ENCODE measurements at places on chromosomes 1 and 21.
A peak's percentile ranks its signal among the peaks of the same experiment; 100 is the strongest.

- DNase-seq: no peak
These were observed 58.0 kb downstream of the VPS13D start for GRCh38 chr1:12287869-12288268.

DNA sequence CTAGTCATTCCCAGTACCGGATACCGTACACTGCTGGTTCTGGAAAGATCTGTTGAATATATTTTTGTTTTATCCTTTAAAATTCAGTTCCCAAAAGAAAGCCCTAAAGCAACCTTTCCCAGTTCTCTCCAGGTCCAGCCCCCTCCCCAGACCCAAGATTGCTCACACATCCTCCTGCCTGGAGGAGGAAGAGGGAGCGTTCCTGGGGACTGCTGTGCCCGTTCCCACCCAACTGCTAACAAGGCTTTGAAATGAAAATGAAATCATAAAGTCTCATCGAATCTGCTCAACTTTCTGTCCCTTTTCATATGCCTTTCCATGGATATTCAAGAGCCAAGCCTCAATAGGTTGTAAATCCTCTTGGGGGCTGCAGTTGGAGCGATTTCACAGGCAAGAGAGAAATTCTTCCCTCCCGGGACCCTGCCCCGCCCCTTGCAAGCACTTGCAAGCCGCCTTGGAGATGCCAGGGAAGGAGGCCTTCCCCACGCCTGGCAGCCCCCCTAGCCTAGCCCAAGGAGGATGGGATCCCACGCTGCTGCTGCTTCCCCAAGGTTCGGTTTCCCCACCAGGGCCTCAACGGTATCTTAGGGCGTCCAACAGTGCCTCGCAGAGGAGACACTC, 113.2 kb upstream of the CACHD1 start:
- DNase-seq: no peak

- DNase-seq: no peak
These were observed 55.9 kb downstream of the NEK7 start for GRCh38 chr1:198212675-198213074.

DNA sequence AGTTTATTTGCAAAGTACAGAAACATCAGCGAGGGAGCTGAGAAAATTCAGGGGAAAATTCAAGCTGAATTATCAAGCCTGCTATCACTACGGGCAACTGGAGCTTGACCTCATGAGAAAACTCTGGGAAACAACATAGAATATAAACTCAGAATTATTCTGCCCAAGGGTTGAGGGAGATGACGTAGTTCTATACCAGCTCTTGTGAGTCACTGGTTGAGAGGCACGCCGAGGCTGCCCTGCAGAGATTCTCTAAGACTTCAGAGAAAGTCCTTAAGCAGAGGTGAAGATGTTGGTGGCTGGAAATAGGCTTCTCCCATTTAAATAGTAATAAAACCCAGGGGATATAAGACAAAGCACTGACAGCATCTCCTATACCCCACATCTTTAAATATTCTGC, 12.3 kb downstream of the SYDE2 start:
- no peak for DNase-seq

DNA sequence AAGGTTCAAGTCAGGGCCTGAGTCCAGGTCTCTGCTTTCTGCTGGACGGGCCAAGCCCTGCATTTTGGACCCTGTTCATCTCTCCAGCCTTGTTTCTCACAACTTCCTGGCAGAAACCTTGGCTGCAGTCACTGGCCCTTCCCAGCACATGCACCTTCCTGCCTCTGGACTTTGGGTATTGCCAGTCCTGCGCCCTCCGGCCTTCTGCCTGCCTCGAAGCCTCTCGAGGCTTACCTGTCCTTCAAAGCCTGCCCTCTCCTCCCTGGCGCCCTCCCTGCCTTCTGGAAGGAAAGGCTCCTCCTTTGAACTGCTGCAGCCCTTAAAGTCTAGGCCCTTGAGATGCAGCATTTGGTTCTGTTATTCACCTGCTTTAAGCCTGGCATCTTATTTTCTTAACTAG, 52.8 kb downstream of the HTR6 start:
- no peak for DNase-seq

- DNase-seq: no peak
These were observed 49.8 kb upstream of the WLS start for GRCh38 chr1:68281946-68282615.

DNA sequence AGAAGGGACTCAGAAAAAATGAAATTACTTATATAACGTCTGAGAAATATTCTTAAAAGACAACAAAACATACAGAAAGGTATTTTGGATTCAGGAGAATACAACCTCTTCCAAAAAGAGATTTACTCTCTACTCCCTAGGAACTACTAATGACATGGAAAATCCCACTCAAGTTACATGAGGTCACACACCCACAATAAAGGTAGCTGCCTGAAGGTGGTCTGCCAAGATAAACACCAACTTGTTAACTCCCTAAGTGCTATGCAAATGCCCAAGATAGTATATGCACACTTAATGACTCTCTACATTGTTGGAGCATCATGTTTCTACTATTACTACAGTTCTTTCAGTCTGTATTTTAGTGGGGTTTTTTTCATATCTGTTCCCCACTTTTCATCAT, 26.5 kb downstream of the RERE start:
- DNase-seq: no peak

DNA sequence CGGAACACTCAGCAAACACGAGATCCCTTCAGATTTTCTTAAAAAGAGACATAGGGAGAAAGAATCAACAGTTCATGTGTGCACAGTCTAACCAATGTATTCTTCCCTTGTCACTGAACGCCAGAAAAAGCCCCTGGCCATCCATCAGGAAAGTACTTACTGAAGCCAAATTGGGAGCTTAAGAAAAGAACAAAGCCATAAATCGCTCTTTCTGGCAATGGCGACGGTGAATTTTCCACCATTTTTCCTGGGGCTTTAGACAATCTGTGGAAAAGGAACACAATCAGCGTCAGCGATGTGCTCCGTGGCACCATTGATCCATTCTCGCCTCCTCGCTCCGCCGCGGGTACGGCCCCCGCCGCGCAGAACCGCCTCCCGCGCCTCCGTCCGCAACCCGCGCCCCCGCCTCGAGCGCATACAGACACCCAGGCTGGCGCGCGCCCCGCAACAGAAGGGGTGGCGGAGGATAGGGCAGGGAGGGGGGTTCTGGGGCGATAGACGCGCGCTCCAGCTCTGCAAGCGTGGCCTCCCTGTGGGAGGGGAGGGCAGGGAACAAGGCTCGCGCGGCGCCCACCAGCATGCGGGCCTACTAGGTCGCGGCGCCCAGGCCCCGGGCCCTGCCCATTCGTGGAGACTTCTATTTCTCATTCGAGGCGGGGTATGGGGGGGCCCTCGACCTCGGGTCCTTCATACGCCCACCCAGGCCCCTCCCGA, 440 bp downstream of the PIGP start:
- DNase-seq: peak; percentile 95

DNA sequence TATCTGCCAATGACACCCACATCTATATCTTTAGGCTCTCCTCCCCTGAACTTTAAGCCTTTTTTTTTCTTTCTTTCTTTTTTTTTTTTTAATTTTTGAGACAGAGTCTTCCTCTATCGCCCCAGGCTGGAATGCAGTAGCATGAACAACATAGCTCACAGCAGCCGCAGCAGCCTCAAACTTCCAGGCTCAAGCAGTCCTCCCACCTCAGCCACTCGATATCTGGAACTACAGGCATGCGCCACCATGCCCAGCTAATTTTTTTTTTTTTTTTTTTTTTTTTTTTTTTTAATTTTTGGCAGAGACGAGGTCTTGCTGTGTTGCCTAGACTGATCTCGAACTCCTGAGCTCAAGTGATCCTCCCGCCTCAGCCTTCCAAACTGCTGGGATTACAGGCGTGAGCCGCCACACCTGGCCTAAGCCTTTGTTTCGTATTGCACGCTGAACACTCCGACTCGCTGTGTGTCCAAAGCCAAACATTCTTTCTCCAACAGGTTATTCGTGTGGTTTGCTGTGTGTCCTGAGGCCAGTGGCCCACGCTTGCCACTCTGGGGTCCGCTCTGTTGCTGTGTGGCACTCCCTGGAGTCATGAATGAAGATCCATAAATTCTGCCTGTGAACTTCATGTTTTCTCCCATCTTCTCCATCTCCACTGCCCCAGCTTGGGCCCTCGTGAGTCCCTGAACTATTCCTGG, 119.4 kb downstream of the CAMTA1 start:
- DNase-seq: no peak

GRCh38 chr1:43981135-43981491, 2.1 kb downstream of the B4GALT2 start:
- no peak for DNase-seq

- DNase-seq: no peak
These were observed 34.3 kb upstream of the CREG1 start for GRCh38 chr1:167587872-167588271.

DNA sequence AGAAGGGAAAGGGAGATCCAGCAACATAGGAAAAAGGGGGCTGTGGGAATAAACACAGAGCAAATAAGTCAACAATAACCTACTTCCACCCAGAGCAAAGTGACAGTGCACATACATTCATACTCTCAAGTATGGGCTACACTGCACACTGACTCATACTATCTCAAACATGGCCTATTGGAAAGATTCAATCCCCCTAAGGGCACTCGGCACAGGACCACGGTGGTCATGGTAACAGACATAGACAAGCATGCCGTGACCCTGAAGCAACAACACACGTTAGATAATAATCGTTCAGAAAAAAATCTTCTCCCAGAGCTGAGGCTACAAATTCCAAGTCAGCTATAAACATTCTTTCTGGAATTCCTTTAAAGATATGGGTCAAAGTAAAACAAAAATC, 16.8 kb upstream of the JAK1 start:
- no peak for DNase-seq

DNA sequence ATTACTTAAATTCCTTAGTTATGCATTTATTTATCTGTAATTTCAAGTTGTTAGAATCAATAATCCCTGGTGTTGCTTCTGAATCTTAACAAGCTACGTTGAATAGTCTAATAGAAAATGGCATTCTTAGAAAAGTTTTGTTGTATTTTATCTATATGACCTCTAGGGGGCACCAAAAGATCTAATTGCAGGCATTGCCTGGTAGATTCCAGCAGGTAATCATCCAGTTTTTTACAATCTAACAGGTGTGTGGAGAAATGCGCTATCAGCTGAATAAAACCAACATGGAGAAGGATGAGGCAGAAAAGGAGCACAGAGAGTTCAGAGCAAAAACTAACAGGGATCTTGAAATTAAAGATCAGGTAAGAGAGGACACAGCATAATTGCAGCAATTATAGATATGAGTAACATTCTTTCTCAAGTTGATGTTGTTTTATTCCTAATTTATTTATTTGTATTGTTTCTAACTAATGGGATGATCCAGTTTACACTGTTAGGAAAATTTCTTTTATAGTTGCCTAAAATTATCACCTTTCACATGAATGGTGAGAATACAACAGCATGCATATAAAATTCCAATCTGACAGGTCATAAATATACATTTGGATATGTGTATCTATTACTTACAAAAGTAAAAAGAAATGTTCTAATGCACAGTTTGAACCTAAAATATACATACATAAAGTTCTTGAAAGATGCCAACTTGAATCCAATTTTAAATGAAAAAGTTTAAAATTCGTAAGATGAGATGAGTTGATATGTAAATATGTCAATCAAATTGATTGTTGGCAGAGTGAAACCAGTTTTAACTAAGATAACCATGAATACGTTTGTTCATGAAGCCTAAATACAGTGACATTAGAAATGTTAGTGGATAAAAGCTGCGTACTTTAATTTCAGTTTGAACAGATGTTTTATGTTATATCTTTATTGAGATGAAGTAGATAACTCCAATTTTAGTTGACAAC, 88.4 kb downstream of the SDCCAG8 start:
- DNase-seq: peak; percentile 52

DNA sequence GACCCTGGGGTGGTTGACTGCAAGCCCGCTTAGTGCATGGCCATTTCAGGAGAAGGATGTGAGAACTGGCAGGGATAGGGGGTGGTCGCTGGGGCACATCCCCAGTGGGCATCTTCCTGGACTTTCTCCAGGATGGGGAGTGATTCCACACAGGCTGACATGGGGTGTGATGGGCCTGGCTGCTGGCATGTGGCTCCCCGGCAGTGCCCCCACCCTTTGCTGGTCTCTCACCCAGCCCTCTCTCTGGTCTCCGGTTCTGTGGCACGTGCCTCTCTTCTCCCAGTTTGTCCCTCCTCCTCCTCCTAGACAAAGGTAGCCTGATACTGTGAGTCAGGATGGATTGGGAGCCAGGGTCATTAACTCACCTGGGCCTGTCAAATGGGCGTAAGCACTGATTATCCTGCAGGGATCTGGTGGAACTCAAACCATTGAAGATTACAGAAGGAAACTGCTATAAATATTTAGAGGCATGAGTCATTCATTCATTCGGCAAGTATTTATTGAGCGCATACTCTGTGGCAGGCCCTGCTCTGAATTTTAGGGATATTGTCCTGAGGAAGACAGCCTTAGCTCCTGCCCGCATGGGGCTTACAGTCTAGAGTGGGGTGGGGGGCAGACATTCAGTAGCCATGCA, 23.6 kb upstream of the EPS8L3 start:
- DNase-seq: no peak

DNA sequence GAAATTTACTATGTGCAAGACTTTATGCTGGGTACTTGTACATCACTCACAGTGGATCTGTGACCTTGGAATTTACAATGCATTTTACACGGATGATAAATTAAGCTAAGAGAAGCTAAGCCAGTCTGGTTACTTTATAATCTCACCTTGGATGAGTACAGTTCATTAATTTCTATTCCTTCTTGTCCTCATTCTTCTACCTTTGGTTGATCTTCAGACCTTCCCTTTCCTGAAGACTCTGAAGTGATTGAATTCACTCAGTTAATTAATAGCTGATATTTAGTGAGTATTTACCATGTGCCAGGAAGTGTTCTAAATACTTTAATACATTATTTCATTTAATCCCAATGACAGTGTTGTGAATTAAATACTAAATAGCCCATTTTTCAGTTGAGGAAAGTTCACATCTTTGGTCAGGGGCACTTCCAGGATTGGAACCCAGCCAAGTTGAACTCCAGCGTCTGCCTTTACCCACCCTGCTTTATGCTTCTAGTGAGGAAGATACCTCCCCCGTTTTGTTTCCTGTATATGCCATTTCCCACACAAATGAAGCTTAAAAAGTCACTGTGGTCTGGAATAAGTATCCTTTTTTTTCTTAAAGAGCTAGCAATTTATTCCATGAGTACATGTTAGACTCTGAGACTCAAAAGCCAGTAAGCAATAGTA, 146.6 kb downstream of the TLR5 start:
- no peak for DNase-seq

- DNase-seq: no peak
These were observed 257.4 kb upstream of the USP25 start for GRCh38 chr21:15472108-15473040.

All from globus pallidus (tissue), 1 donor.